EL (cell line): ENCODE measurements at places on chromosomes 2 and 18.

GRCh38 chr2:173400760-173401159 lies 46.1 kb downstream of the CDCA7 start:
- DNase-seq = peak; percentile 22

DNA sequence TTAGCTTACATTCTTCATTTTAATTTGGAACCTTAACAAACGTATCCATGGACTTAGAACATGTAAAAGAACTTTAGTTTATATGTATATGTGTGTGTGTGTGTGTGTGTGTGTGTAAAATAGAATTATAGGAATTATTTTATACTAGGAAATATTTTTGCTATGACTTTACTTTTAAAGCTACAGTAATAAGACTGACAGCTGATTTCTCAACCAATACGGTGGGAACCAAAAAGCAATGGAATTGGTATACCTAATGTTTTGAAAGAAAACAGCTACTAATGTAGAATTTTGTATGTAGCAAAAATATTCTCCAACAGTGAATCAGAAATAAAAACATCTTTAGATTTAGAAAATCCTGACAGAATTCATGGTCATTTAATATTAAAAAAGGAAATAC lies 146.5 kb upstream of the ARL4C start:
- DNase-seq = no peak

DNA sequence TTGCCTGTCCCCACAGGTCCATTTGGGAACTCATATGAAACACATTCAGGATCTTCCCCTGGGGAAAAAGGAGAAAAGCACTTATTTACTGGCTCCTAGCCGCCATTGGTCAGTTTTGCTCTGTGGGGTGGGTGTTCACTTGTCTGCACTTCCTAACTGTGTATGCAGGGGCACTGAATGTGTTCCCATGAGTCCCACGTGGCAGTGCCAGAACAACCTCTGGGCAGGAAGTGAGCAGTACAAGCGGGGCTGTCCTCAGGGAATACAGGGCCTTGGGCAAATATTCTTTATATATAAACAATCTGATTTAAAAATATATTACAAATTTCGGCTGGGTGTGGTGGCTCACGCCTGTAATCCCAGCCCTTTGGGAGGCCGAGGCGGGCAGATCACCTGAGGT lies 21.8 kb upstream of the CTIF start:
- no peak for DNase-seq

- no peak for DNase-seq
These were observed 90.1 kb downstream of the KLHL29 start for GRCh38 chr2:23475036-23475435.

- peak; percentile 80 for DNase-seq
These were observed 48.5 kb downstream of the C2orf74 start for GRCh38 chr2:61210332-61210981.
